CD4-positive, alpha-beta T cell treated with Interleukin-17A for 4 hours (primary cell): ENCODE measurements at places on chromosomes 16 and 17.
A peak's percentile ranks its signal among the peaks of the same experiment; 100 is the strongest.

GRCh38 chr17:80981062-80981902, 10.4 kb upstream of the CHMP6 start:
- peak; percentile 58 for DNase-seq

- DNase-seq: no peak
Measured at GRCh38 chr17:50203086-50203485, 1.7 kb upstream of the COL1A1 start.

GRCh38 chr16:86886651-86887050, 308.3 kb downstream of the FOXL1 start:
- no peak for DNase-seq

GRCh38 chr16:12392585-12393091, 411.0 kb downstream of the CPPED1 start:
- DNase-seq: no peak

DNA sequence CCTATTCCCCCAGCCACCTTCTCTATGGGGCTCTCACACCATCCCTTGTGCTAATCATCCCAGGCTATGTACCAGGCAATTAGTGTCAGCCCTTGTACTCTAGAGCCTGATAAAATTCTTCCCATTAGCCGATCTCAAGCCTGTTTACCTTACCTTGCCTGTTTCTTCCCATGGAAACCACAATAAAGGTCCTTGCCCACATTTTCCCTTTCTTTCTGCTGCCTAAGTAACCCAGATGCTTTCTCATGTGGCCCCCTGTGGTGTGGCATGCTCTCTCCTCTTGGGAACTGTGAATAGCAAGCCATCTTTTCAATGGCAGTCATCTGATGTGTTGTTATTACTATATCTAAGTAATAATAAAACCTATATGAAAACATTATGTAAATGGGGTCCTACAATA, 265.8 kb upstream of the ELAC2 start:
- no peak for DNase-seq

GRCh38 chr17:63024716-63025115, 58.7 kb downstream of the TANC2 start:
- no peak for DNase-seq

- peak; percentile 52 for DNase-seq
Measured at GRCh38 chr17:8935191-8935590, 30.3 kb downstream of the PIK3R5 start.

DNA sequence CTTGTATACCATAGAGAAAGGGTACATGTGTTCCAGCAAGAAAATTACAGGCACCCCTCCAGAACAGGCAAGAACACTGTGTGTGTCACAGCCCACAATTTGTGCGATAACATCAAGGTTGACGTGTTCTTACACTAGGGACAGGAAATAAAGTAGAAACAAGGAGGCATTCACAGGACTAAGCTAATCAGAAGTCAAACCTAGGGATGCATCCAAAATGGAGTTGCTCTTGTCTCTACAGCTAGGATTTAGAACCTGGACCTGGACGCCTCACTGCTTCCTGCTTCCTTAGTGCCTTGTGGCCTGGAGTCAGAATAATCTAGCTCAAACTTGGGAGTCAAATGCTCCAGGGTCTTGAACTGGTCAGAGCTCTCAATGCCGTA, 41.3 kb downstream of the GINS3 start:
- DNase-seq: no peak

DNA sequence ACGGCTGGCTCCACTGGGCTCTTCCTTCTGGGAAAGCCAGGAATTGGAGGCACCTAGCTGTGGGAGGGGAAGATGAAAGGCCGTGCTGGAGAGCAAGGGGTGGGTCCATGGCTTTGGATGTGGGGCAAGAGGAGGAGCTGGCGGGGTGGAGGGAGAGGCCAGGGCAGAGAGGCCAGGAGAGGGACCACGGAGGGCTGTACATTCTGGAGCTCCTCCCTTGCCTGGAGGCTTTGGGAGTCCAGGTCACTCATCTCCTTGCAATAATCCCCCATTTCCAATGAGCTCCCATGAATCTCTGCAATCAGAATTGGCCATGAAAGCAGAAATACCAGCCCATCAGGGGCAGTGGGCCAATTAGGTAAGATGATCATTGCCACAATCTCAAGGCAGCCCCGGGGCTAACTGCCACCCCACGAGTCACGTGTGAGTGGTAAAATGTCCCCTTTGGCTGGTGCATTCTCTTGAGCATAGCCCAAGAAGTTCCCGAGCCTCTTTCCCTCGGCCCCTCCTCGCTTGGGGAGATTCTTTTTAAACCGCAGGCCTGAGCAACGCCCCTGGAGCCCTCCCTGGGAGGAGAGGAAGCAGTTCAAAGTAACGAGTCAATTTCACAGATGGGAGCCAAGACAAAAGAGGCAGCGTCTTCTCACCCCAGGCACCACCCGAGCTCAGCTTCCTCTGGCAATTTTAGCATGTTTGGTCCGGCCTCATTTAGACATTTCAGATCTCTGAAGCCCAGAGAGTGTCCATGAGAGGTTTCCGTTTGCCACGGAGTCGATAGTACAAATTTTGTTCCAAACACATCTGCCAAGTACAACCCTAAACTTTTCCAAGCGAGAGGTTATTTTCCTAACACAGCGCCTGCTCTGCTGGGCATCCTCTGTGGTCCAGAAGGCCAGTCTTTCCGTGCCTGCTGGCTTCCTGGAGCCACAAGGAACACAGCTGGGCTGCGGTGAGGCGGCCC, 13.4 kb downstream of the RTN4RL1 start:
- DNase-seq: no peak

GRCh38 chr17:56761387-56761786, 72.3 kb downstream of the C17orf67 start:
- DNase-seq: no peak

DNA sequence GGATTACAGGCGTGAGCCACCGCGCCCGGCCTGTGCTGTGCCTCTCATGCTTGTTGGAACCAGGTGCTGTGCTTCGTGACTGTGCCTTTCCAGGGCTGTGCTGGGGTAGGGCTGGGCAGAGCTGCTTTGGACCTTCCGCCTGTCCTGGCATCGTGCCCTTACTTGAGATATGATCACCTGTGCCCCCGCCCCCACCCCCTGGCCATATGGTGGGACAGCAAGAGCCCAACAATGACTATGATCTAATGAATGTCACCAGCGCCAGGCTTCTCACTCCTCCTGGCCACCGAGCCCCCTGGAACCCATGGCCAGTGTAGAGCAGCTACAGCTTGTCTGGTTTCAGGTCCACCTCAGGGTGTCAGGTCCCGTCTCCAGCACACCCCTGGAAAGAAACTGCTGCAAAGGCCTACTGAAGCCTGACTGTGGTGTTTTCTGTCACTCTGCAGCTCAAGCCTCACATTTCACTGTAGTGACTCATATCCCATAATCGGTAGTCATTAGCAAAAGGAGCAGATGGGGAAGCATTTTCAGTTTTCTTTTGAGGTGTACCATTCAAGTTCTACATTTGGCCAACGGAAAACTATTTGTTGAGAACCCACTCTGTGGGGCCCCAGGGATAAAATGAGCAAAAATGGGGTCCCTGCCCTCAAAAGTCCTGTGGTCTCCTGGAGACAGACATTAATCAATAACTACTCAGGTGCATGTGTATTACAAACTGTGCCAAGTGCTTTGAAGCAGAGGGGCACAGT, 22.1 kb downstream of the FCSK start:
- DNase-seq: no peak

GRCh38 chr17:8963647-8964258, 1.8 kb downstream of the PIK3R5 start:
- peak; percentile 56 for DNase-seq

DNA sequence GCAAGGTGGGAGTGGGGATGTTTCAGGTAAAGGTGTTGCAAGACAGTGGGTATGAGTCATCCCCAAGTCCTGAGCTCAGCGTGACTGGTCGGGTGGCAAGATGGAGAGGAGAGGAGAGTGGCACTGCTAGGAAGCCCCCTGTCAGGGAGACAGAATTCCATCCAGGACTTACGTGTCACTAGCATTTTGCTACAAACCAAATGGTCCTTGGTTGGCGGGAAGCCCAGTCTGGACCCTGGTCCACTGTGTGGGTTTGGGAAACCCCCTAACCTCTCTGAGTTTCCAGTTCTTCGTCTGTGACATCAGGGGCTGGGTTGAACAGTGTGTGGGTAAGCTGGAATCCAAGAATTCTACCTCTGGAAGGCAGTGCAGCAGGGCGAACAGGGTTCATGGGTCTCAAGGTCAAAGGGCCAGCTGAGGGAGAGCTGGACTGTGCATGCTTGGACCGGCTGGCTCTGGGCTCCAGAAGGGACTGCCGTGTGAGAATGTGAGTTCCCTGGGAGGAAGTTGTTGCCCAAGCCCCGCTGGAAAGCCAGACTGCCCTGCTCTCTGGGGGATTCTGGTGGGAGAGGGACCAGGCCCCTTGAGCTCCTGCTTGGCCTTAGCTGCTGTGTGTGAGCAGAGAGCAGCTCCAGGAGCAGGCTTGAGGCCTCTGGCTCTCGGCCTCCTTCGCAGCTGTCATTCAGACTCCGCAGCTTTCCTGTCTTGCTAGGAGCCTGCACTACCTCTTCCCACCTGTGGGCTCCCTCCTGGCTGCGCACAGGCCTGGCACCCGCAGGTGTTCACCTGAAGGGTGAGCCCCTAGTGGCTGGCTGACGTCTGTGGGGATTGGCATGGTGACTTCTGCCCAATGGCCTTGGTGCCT, 84.6 kb downstream of the NT5M start:
- no peak for DNase-seq

GRCh38 chr17:32931686-32932085, 3.7 kb downstream of the TMEM98 start:
- no peak for DNase-seq

GRCh38 chr16:77041468-77041867, 149.5 kb upstream of the MON1B start:
- DNase-seq: no peak

DNA sequence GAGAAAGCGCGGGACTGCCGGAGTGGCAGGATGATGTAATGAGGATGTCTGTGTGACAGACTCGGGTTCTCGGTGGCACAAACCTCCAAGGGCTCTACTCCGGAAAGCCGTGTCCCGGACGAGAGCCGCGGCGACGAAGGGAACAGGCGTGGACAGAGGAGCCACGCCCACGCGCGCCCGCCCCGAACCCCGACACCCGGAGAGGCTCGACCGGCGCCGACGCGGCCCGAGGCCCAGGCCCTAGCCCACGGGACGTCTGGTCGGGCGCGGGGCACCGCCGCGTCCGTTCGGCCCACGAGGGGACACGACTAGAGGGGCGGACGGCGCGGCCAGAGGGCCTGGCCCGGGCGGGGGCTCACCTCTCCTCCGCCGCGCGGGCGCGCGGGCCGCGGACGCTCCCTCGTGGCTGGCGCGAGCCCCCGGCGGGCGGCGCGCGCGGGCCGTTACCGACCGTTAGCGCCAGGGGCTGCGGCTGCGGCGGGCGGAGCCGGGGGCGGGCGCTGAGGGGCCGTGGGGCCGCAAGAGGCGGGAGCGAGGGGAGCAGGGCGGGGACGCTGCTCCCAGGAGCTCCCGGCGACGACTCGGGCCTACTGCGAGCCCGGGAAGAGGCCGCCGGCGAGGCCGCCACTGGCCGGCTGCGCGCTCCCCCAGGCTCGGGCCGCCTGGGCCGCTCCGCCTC, 2.1 kb upstream of the IRX5 start:
- DNase-seq: peak; percentile 26

- DNase-seq: no peak
Measured at GRCh38 chr17:16917671-16918394, 54.1 kb downstream of the TNFRSF13B start.

DNA sequence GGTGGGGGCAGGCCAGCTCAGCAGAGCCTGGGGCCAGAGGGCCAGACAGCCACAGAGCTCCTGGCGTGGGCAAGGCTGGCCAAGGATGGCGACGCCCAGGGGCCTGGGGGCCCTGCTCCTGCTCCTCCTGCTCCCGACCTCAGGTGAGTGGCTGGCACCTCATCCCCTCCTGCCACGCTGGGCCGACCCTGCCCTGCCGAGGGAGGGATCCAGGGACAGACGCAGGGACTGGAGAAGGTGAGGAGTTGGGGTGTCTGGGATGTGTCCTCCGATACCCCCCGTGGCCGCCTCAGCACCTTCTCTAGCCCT, at the start of gene ADGRG3:
TSS of gene ADGRG3 (plus strand) at position 44 of the 309 bp plus-strand sequence. CDS start at position 86, 42 bp downstream.
- DNase-seq: no peak

DNA sequence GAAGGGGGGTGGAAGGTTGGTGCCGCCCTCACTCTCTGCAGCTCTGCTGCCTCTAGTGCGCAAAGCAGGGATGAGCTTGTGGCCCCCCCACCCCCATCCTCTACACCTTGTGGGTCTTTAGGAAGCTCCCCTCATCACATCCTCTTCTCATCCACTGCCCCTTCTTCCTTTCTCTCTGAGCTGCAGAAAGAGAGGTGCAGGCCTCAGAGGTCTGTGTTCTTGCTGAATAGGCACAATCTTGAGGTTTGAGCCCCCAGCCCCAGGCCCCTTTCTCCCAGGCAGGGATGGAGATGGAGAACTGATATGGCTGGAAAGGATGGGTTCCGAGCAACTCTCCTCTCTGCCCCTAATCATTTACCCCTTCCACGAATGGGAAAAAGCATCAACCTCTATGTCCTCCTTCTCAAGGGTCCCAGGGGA, 2.6 kb downstream of the CACNA1G start:
- no peak for DNase-seq

DNA sequence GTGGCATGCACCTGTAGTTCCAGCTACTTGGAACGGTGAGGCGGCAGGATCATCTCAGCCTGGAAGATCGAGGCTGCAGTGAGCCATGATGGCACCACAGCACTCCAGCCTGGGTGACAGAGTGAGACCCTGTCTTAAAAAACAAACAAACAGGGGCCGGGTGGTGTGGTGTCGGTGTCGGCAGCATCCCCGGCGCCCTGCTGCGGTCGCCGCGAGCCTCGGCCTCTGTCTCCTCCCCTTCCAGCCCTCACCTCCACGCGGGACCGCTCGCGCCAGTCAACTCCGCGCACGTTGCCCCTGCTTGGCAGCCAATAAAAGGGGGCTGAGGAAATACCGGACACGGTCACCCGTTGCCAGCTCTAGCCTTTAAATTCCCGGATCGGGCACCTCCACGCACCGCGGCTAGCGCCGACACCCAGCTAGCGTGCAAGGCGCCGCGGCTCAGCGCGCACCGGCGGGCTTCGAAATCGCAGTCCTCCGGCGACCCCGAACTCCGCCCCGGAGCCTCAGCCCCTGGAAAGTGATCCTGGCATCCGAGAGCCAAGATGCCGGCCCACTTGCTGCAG, 204.7 kb downstream of the CDRT15L2 start:
- no peak for DNase-seq

DNA sequence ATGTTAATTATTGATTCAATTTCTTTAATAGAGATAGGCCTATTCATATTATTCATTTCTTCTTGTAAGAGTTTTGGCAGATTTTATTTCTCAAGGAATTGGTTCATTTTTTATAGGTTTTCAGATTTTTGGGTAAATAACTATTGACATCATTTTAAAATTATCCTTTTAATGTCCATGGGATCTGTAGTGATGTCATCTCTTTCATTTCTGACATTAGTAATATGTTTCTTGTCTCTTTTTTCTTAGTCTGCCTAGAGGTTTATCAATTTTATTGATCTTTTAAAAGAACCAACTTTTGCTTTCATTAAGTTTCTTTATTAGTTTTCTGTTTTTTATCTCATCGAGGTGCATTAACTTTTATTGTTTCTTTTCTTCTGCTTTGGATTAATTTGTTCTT, 162.6 kb downstream of the FTO start:
- DNase-seq: no peak

DNA sequence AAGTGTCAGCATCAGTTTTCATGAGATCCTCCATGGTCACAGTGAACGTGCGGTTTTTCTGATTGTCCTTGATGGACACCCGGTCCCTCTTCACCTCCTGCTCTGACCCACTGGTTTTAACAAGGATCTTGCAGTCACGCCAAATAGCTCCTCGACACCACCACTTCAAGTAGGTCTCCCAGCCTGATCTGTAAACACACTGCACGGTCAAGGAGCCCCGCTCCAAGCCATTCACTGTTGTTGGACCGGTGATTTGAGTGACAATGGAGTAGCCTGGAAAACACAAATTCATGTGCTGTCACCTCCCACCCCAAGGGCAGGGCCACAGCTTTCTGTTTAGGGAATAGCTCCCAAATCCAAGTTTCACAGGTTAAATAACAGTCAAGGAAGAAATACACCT, 8.2 kb downstream of the CD300LF start:
- DNase-seq: no peak
